ENCODE measurements at places on chromosomes 5 and 9. TPM values are rescaled to one million over a fixed set of nuclear protein-coding genes. Genes with fewer than 3 reads are reported as not detected.

PAX5 gene
- total RNA-seq, result not detected

CD274 gene
- total RNA-seq, result 3.1 TPM

TRIO gene
- total RNA-seq, result 156 TPM

PIP5K1B gene
- not detected for total RNA-seq

RNF208 gene
- total RNA-seq, result not detected

CDX1 gene
- total RNA-seq, result 0.15 TPM

FPGS gene
- total RNA-seq, result 90.2 TPM

ADAMTS16 gene
- total RNA-seq, result 0.12 TPM

FBP1 gene
- total RNA-seq, result 0.08 TPM

CDH6 gene
- 11.9 TPM for total RNA-seq

SAXO1 gene
- 0.08 TPM for total RNA-seq

KIAA0825 gene
- 1.4 TPM for total RNA-seq

CCNO gene
- 0.30 TPM for total RNA-seq

RFESD gene
- 2.3 TPM for total RNA-seq

PLAC8L1 gene
- not detected for total RNA-seq

OTULINL gene
- 0.08 TPM for total RNA-seq

SPAAR gene
- 0.12 TPM for total RNA-seq

PCDHB15 gene
- 0.70 TPM for total RNA-seq

CKS2 gene
- 45.9 TPM for total RNA-seq

N4BP3 gene
- total RNA-seq, result 0.35 TPM

SLCO6A1 gene
- total RNA-seq, result not detected

GPX3 gene
- total RNA-seq, result 54.4 TPM
